ENCODE measurements at places on chromosomes 6 and 20.

DNA sequence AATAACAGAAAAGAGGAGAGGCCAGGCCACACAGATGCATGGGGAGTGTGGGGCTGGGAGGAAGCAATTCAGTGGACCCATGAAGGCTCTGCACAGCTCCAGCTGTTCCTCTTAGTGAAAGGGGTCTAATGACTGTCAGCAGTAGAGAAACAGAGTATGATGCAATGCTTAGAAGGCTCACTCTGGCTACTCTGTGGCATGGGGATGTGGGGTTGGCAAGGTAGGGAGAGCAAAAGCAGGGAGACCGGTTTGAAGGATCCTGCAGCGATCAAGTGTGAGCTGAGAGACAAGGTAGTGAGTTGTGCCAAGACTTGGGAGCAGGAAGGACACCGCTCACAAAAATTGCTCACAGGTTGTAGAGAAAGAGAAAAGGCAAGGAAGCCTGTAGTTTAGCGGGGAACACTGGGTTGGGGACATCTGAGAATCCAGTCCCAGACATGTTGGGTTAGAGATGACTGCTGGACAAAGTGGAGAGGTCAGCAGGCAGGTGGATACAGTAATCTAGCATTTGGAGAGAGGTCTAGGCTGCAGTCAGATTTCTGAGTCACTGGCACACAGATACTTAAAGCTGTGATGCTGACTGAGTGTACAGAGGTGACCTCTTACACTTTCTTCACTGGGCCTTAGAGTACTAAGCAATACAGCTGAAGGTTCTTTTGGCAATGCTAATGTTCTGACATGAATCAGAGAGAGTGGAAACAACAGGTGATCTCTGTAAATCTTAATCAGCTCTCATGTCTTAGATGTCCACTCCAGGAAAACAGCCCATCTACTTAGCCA, 27.1 kb downstream of the NAPB start:
- DNase-seq: no peak

DNA sequence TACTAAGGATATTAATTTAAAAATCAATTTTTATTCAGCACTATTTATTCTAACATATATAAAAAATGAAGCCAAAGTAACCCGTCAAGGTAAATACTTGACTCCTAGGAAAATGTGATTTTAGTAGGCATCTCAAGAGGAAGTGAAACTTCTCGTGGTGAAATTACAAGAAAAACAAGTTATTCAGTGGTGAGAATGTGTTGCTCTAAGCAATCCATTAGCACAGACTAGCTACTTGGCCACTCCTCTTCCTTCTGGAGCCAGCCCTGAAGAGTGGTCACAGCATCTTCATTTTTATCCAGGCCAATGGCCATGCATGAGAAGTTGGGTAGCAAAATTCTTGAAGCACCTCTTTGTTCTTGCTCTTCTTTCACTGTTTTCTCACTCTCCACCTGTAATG, 40.4 kb upstream of the GFRAL start:
- no peak for DNase-seq

- no peak for DNase-seq
These were observed 94.7 kb downstream of the RNF144B start for GRCh38 chr6:18481870-18482269.

DNA sequence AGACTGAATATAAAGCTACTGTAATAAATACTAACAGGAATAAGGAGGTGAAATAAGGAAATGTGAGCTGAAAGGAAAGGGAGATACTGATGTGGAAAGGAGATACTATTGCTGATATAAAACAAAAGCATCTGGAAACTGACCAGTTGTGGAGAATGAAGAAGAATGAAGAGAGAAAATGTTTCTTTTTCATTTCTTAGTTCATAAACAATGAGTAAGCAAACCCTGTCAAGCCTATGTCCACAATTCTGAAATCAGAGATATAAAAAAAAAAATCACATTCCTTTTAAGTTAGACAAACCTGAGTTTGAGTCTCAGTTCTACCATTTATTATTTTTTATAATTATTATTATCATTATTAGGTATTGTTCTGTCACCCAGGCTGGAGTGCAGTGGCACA, 121.6 kb upstream of the GJE1 start:
- peak; percentile 50 for DNase-seq

DNA sequence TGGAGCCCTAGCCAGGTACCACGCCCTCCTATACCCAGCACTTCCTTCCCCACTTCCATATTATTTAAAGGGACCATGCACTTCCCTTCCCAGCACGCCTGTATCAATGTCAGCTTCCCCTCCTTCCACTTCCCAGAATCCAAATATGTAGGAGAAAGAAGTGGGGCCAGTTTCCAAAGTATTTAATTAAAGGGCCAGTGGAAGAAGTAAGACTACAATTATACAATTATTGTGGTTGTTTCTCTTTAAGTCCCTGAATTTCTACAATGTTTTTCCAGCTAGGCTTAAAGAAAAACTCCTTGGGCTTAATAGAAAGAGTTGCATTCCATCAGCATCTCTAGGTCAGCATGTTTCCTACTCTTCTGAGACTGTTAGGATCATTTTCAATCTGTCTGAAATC, 515.8 kb downstream of the PREX1 start:
- DNase-seq: no peak

All from fibroblast of mammary gland (primary cell).